ENCODE measurements at places on chromosomes 12 and 14.
A peak's percentile ranks its signal among the peaks of the same experiment; 100 is the strongest.

DNA sequence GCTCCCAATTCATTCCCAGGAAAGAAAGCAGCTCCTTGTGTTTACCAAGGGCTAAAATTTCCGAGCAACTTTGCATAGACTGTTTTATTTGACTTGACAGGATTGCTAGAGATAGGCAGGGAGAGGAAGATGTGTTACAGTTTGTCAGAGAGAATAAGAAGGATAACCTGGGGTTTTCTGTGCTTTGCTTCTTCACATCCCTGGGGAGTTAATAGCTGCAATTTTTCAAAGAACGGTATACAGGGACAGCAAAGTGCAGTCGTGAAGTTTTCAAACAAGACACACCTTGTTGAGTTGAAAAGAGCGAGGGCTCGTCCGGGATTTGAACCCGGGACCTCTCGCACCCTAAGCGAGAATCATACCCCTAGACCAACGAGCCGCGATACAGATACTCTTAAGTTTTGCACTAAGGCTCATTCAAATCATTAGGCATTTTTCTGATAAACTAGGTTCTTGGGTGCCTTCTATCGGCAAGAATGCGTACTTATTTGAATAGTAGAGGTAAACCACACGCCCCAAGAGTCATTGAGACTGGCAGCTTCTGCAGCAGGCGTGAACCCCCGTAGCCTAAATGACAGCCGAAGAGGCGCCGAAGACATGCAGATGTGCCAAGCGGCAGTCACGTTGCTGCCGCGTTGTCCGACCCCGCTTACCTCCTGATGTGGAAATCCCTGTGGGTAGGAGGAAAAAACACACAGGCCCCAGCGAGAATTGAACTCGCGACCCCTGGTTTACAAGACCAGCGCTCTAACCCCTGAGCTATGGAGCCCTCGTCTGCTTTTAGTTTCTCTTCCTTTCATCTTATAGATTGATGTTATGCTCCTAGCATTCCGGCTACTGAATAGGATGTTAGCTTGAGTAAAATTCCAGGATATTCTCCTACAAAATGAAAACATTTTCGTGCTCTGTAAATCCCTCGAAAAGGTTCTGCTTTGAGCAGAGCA is 22.2 kb upstream of the RNASE12 start:
- peak; percentile 93 for DNase-seq

DNA sequence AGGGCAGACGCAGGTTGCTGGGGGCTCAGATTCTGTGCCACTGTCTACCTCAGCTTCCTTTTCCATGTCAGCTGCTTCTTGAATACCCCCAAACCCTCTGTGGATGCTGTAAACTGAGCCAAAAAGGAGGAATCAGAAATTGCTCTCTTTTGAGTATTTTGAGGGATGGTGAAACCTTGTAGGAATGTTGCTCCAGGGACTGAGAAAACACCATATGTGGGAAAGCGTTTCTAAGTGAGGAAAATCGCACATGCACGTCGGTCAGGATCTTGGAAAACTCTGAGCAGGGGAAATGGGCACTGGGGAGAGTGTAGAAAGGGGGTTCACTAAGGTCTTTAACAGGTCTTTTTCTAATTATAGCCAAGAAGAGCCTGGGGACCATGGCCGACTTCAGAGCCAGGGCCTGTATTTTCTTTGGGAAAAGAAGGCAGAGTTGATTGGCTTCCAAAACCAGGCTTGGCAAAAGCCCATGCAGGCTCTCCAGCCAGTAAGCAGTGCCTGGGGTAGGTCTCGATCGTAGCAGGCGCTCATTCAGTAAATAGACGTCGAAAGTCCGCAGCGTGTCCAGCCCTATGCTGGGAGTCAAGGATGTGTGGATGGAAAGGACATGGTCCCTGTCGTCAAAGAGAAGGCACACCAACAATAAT is 58.0 kb downstream of the NTF3 start:
- DNase-seq, result no peak

DNA sequence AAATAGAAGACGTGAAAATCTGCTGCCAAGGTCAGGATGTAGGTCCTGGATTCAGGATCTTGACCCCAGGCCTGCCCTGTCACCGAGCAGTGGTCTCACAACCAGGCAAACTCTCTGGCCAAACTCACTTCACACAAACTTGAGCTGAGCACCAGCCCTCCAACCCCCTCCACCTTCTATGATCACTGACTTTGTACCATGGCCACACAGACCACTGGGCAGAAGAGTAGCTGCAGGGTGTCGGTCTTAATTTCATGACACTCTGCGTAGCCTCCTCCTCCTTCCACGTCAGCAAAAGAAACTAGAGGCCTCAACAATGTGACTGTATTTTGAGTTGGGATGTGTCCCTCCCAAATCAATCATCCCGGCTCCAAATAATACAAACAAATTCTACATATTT is 7.2 kb upstream of the TBX3 start:
- DNase-seq, result no peak

- no peak for DNase-seq
Measured at GRCh38 chr12:1355396-1355795, 239.0 kb downstream of the FBXL14 start.

DNA sequence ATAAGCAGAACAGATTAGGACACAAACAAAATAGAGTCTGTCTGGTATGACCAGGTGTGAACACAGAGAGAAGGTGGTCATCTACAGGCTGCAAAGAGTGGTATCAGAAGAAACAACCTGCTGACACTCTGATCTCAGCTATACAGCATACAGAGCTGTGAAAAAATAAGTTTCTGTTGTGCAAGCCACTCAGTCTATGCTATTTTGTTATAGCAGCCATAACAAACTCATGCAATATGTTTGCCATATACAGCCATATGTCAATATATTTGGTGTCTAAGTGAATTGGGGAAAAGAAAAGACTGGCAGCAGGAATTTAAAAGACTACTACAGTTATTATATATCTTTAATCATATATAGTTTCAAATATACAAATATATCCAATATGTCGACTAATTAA is 300.9 kb downstream of the SOX5 start:
- no peak for DNase-seq

DNA sequence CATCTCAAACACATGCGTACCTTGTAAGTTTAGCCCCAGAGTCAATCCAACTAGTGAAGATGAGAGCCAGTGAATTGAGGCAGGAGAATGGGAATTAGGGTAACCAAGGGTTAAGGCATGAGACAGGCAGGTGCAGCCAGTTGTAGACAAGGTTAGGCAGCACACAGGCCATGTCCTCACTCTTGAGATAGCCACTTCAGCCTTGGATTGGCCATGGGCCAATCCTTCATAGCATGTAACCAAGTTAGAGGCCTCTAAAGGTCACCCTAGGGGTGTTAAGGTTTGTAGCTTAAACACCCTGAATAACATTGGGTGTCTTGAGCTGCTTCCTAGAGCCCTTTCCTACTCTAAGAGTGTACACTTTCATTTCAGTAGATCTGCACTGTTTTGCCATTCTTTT is 208.2 kb upstream of the RBM19 start:
- DNase-seq, result no peak

DNA sequence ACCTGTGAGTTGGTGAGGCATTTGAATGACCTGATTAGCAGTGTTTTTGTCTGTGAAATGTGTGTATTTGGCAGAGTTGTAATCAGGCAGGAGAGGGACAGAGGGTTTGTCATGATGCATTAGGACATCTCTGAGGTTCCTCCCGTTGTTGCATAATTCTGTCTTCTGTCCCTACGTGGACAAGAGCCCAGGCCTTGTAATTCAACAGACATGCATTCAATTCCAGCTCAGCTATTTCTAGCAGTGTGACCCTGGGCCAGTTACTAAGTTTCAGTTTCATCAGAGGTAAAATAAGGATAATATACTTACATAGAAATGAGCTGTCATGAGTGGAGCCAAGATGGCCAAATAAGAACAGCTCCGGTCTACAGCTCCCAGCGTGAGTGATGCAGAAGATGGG is 208.6 kb downstream of the SLC38A4 start:
- no peak for DNase-seq

DNA sequence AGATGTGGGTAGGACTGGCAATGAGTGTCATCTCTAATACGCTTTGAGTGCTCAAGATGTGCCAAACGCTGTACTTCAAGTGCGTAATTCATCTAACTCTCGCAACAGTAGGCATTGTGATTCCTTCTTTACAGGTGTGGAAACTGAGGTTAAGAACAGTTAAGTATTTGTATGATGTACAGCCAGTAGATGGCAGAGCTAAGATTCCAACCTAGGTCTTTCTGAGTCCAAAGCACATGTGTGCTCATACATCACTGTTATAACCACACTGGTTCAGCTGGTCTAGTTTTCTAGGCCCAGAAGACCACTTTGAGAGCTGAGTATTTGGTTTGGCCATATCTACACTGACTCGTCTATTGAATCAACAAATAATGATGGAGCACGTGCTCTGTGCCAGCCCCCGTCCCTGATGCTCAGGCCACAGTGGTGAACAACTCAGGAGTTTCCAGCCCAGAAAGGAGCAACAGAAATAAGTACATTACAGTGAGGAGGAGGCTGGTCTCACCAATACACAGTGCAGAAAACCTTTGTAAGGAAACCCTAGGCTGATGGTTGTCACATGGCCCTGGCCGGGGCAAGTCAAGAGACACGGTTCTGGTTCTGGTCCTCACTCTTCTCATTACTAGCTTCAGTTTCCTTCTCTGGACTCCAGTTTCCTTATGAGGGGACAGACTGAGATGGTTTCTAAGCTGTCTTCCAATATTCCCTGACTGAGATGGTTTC is 69.3 kb upstream of the SCN8A start:
- peak; percentile 11 for DNase-seq

- no peak for DNase-seq
Measured at GRCh38 chr12:22250762-22251161, 83.7 kb downstream of the ST8SIA1 start.

- no peak for DNase-seq
Measured at GRCh38 chr14:58919217-58919616, 269.2 kb upstream of the DAAM1 start.

- DNase-seq, result peak; percentile 59
Measured at GRCh38 chr12:54958048-54958658, 26.4 kb downstream of the TESPA1 start.
